LNCaP clone FGC (cell line): ENCODE measurements at places on chromosomes 11 and 22.

- no peak for DNase-seq
Measured at GRCh38 chr11:18379201-18379600, 15.2 kb upstream of the LDHA start.

DNA sequence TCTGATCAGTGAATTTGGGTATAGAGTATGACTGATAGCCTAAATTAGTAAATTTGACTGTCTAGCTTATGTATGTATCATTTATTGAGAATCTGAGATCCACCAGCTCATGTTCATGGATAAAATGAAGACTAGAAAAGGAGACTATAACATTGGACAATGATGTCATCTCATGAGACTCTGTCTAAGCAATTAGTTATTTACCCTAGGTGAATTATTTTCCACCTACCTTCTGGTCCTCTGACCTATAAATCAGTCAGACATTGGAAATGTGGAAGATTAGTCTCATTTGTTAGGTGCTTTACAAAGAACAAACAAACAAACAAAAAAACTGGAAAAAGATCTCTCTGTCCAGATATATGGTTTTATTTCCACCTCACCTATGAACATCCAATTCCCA lies 38.7 kb upstream of the CALCA start:
- no peak for DNase-seq

- DNase-seq: no peak
Measured at GRCh38 chr11:8759634-8760033, 77.0 kb downstream of the RPL27A start.

GRCh38 chr11:133041181-133041580 lies 491.1 kb downstream of the OPCML start:
- no peak for DNase-seq

- no peak for DNase-seq
Measured at GRCh38 chr11:61671527-61671926, 8.7 kb upstream of the DAGLA start.

- no peak for DNase-seq
Measured at GRCh38 chr11:12380565-12381325, 3.4 kb downstream of the PARVA start.

- no peak for DNase-seq
Measured at GRCh38 chr11:67277231-67277961, 11.1 kb downstream of the GRK2 start.

DNA sequence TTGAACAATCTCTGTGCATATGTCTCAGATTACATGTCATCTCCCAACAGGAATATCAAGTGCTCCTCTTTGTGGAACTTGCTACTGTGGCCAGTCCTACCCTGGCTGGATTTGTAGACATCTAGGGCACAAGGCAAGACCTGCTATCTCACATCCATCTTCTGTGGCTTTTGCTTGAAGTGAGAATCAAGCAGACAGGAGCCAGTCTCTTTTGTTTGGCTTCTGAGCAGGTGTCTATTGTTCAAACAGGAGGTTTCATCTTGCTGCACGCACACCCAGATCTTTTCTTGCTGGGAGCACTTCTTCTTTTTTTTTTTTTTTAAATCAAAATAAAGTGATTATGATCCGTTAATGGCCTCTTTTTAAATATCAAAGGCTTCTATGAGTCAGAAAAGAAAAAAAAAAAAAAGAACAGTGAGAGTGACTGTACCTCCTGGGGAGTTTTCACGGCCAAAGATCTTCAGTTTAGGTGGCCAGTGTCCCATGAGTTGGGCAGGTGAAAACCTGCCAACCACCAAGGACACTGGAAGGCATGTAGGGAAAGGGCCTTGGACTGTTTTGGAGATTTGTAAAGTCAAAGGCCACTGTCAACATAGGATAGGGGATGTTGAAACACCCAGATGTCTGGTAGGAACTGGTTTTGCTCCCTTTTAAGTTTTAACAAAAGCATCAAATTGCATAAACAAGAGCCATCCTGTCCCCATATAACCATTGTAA lies 78.1 kb downstream of the CD44 start:
- no peak for DNase-seq

DNA sequence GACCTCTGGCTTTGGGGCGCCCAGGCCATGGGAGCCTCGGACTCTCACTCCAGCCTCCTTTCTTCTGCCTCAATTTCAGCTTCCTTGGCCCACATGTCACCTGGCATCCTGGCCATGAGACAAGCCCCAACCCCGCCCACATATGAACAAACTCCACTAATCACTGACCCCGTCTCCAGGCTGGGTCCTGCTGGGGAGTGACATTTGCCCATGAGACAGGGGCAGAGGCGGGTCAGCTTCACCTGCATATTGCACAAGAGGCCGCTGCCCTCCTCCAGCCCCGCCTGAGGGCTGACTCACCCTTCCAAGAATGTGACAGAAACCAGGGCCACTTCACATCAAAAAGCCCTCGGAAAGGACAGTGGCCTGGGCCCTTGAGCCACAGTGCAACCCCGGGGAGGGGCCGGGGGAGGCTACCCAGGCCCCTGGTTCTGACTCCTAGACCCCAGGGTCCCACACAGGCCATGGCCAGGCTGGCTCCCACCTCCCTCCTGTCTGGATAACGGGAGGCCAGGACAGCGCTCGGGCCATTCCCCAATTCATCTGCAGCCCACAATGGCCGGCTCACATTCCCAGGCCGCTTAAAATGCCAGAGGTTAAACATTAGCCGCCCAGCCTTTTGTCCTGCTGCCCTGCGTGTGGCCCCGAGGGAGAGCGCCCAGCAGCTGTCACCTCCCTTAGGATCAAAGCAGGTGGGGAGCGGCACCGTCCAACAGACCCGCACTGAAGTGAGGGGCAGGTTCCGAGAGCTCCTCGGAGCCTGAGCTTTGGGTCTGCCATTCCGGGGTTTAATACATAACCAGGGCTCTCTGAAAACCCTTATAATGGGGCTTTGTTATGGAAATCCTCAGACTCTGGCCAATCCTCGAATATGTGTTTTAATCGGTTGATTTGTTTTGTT lies 42.3 kb downstream of the TRMU start:
- DNase-seq: no peak

DNA sequence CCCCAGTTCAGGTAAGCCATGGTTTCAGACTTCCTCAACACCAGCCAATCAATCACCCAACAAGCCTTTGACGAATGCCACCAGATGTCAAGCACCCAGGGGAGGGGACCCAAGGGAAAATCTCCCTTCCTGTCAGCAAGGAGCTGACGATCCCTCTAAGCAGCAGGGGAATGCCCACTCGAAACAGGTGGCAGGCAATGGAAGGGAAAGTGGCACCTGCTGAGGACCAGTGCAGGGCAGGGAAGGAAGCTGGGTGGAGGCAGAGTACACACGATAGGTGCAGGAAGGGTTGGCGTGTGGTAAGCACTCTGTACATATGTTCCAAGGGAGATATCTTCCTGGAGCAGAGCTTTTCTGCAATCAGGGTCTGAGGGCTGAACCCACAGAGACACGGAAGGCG lies 11.7 kb upstream of the CREB3L1 start:
- no peak for DNase-seq

- no peak for DNase-seq
Measured at GRCh38 chr22:37659066-37659896, 758 bp downstream of the PDXP start.

DNA sequence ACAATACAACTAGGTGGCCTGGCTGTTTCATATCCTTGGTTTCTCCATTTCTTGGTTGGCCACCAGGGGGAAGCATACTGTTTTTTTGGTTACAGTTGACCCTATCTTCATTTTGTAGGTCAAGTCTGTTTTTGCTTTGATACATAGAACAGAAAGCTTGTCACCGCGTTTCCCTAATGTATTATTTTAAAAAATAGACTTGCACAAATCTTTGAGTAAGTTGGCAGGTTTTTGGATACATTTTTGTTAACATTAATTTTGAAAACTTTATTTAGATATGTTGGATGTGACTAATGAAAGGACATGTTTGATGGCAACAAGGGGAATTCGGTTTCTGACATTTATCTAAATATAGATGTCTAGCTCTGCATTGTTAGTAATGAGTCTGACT lies 3.0 kb downstream of the NCR3LG1 start:
- peak; percentile 60 for DNase-seq

- no peak for DNase-seq
Measured at GRCh38 chr11:120784566-120785251, 239.2 kb upstream of the TBCEL start.

- DNase-seq: no peak
Measured at GRCh38 chr11:129644326-129644725, 171.3 kb upstream of the TMEM45B start.
